Naive B cell (primary cell): ENCODE measurements at places on chromosomes 6 and 20. TPM values are rescaled to one million over a fixed set of nuclear protein-coding genes. Genes with fewer than 3 reads are reported as not detected.

Gene GMPR
- 1.1 TPM for polyA plus RNA-seq

Gene C4A
- not detected for polyA plus RNA-seq

Gene SYCP2
- polyA plus RNA-seq: 0.49 TPM

Gene DAAM2
- polyA plus RNA-seq: not detected

DNA sequence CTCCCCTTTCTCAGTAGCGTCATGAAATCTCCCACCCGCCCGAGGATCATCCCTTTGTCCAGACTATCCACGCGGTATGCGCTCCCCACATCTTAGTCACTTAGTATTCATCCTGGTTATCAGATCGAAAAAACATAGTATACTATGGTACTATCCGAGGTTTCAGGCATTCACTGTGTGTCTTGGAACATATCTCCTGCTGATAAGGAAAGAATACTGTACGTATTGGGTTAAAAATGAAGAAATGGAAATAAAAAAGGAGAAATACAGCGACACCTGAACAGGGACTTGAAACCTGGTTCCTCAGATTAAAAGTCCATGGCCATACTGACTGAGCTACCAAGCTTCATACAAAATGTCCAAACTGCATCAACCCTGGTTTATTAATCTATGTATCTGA is 14.0 kb downstream of the HMGN4 start:
- DNase-seq: no peak
- no peak overlapping the region for H3K27ac ChIP-seq
- H3K4me1 ChIP-seq: peaks cover 10% of the 10 kb centered on the region
- H3K36me3 ChIP-seq: no peaks in the 10 kb centered on the region
- H3K4me3 ChIP-seq: no peak overlapping the region
- no peaks in the 10 kb centered on the region for H3K27me3 ChIP-seq

- no peak overlapping the region for H3K4me3 ChIP-seq
- H3K27ac ChIP-seq: no peak overlapping the region
- H3K27me3 ChIP-seq: no peaks in the 10 kb centered on the region
- DNase-seq: no peak
- H3K4me1 ChIP-seq: no peaks in the 10 kb centered on the region
These were observed 32.5 kb downstream of the NDUFAF5 start for GRCh38 chr20:13817342-13817741.
